Mesothelial cell of epicardium (in vitro differentiated cells): ENCODE measurements at places on chromosomes 12 and 14. TPM values are rescaled to one million over a fixed set of nuclear protein-coding genes. Genes with fewer than 3 reads are reported as not detected.

RNASE11 gene
- not detected in 3 replicates for total RNA-seq

TRIM9 gene
- 8.4 to 11.3 TPM (median 8.9 TPM) in 3 replicates for total RNA-seq

TMX1 gene
- total RNA-seq, result 22.6 to 23.6 TPM (median 23.5 TPM) in 3 replicates

DNA sequence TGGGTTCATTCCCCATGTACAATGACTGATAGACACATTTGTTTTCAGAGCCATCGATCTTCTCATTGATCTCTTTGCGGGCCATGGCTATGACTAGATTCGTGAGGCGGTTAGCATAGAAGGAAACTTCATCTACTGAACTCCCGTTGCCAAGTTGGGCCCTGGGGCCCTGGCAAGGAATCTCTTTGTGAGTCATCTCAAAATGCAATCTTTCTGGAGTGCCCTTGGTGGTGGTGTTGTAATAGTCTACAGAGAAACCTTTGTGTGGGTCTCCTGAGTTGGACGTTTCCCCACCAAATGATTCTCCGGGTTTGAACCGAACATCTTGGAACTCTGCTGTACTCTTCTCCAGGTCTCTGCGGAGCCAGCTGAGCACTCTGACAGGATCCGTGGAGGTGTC lies 20.4 kb downstream of the AKAP3 start:
- H3K36me3 ChIP-seq, result no peaks in the 10 kb centered on the region
- no peaks in the 10 kb centered on the region for H3K4me1 ChIP-seq
- peaks cover 73% of the 10 kb centered on the region for H3K27me3 ChIP-seq
- H3K4me3 ChIP-seq, result no peak overlapping the region
